Ascending aorta (tissue), 2 donors: ENCODE measurements at places on chromosomes 7 and 10.

DNA sequence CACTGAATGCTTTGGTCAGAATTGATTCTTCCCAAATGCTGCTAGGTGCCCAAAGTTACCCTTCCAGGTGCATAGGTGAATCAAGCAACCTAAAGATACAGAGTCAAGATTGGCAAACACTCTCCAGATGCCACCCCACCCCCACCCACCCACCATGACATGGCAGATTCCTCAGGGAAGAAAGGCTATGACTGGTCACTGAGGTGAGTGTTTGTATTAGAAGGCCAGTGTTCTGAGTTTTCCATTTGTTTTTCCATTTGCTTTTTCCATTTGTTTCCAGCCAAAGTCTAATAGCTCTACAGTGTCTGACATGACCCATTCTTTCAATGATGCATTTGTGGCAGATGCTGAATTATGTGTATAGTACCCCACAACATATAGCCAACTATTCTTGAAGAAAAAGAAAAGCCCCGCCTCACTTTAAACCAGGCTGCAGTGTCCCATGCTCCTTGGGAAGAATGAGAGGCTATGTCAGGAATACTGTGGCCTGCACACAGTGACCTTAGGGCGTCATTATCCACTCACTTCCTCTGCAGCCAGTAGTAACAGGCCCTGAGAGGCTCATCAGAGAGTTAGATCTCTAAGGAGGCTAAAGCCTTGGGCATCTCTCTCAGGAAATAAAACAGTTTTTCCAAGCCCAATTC, 16.1 kb upstream of the HIBADH start:
- H3K27ac ChIP-seq = peak overlapping the region; percentile 73
- H3K27me3 ChIP-seq = no peaks in the 10 kb centered on the region
- peaks cover 8% of the 10 kb centered on the region for H3K4me1 ChIP-seq
- no peak overlapping the region for H3K4me3 ChIP-seq
- no peak for DNase-seq

- no peaks in the 10 kb centered on the region for H3K27me3 ChIP-seq
- H3K27ac ChIP-seq = no peak overlapping the region
- no peaks in the 10 kb centered on the region for H3K4me1 ChIP-seq
- H3K4me3 ChIP-seq = no peak overlapping the region
Measured at GRCh38 chr10:113982769-113983168, 60.9 kb upstream of the ADRB1 start.

GRCh38 chr7:78264105-78264504, 465.5 kb downstream of the PHTF2 start:
- H3K36me3 ChIP-seq = no peaks in the 10 kb centered on the region
- no peak overlapping the region for H3K4me3 ChIP-seq

- no peak overlapping the region for H3K4me3 ChIP-seq
- H3K27me3 ChIP-seq = no peaks in the 10 kb centered on the region
- H3K27ac ChIP-seq = peak overlapping the region; percentile 66
- H3K36me3 ChIP-seq = no peaks in the 10 kb centered on the region
- peaks cover 39% of the 10 kb centered on the region for H3K4me1 ChIP-seq
Measured at GRCh38 chr10:103127241-103127640, 65.8 kb downstream of the NT5C2 start.

DNA sequence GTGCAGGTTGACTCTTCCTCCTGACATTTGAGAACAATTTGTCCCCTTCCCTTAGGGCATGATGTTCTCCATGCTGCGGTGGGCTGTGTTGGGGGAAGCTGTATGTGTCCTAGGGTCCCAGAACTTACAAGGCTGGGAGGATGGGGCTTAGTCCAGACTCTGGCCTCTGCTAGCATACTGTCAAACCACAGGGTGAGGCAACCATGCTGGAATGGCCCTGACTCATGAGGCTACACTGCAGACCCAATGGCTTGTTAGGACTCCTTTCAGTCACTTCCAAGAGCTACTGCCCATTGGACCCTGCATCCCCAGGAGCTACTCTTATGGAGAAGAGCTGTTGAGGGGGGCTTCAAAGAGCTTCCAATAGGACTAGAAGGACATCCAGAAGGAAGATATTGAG, 20.1 kb upstream of the FAM170B start:
- H3K4me1 ChIP-seq = no peaks in the 10 kb centered on the region
- H3K4me3 ChIP-seq = no peak overlapping the region
- no peaks in the 10 kb centered on the region for H3K36me3 ChIP-seq

GRCh38 chr10:9215121-9215520, 1160.6 kb downstream of the GATA3 start:
- no peak for DNase-seq
- H3K4me1 ChIP-seq = no peaks in the 10 kb centered on the region
- H3K27ac ChIP-seq = no peak overlapping the region

DNA sequence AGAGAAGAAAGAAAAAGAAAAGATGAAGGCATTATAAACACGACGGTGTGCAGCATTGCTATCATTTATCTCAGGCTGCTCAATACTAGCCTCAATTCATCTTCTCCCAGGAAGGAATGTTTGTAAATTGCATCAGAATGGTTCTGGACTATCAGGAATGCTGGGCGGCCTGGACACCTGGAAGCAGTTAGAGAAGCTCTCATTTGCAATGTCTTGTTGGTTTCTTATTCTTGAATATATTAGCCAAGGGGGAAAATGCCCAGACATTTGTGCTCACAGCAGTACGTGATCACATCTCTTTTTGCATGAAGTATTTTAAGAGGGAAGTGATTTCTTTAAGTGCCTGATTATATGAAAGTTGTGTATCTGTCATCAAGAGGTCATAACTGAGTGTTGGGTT, 85.6 kb upstream of the IMMP2L start:
- no peak overlapping the region for H3K4me3 ChIP-seq
- no peak overlapping the region for H3K27ac ChIP-seq
- H3K4me1 ChIP-seq = no peaks in the 10 kb centered on the region

DNA sequence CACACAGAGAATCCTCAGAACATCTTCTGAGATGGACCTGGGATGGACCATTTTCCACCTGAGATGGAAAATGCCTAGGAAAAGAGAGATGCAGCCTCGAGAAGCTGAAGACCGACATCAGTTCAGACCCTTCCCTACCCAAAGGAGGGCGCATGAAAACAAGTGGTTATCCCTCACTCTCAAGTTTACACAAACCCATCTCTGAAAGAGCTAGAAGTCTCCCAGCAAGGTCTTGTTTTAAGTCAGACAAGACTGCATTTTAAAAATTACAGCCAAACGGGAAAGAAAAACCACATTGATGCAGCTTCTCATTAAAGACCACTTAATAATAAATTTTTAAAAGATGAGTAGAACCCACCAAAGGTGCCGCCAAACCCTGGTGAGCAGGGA, 1.3 kb downstream of the RAPGEF5 start:
- H3K36me3 ChIP-seq = no peaks in the 10 kb centered on the region
- no peaks in the 10 kb centered on the region for H3K27me3 ChIP-seq
- no peak overlapping the region for H3K27ac ChIP-seq
- no peak for DNase-seq
- no peak overlapping the region for H3K4me3 ChIP-seq
- peaks cover 3% of the 10 kb centered on the region for H3K4me1 ChIP-seq

GRCh38 chr7:69708857-69709256, 110.6 kb downstream of the AUTS2 start:
- H3K4me1 ChIP-seq = no peaks in the 10 kb centered on the region
- no peak overlapping the region for H3K4me3 ChIP-seq
- no peak overlapping the region for H3K27ac ChIP-seq
- DNase-seq = no peak
- H3K27me3 ChIP-seq = no peaks in the 10 kb centered on the region

GRCh38 chr7:69823151-69823744, 225.0 kb downstream of the AUTS2 start:
- H3K36me3 ChIP-seq = no peaks in the 10 kb centered on the region
- DNase-seq = no peak
- no peak overlapping the region for H3K27ac ChIP-seq
- H3K4me3 ChIP-seq = no peak overlapping the region

- H3K4me3 ChIP-seq = no peak overlapping the region
- H3K4me1 ChIP-seq = peaks cover 7% of the 10 kb centered on the region
- peaks cover 18% of the 10 kb centered on the region for H3K36me3 ChIP-seq
- no peaks in the 10 kb centered on the region for H3K27me3 ChIP-seq
- no peak for DNase-seq
- no peak overlapping the region for H3K27ac ChIP-seq
Measured at GRCh38 chr10:80173466-80173865, 31.9 kb downstream of the ANXA11 start.

GRCh38 chr10:108095932-108096925, 931.7 kb upstream of the SORCS1 start:
- H3K4me3 ChIP-seq = no peak overlapping the region
- DNase-seq = no peak
- no peak overlapping the region for H3K27ac ChIP-seq
- no peaks in the 10 kb centered on the region for H3K36me3 ChIP-seq

GRCh38 chr10:1347962-1348772, 292.0 kb downstream of the WDR37 start:
- no peaks in the 10 kb centered on the region for H3K27me3 ChIP-seq
- H3K36me3 ChIP-seq = no peaks in the 10 kb centered on the region
- no peaks in the 10 kb centered on the region for H3K4me1 ChIP-seq
- H3K4me3 ChIP-seq = no peak overlapping the region

DNA sequence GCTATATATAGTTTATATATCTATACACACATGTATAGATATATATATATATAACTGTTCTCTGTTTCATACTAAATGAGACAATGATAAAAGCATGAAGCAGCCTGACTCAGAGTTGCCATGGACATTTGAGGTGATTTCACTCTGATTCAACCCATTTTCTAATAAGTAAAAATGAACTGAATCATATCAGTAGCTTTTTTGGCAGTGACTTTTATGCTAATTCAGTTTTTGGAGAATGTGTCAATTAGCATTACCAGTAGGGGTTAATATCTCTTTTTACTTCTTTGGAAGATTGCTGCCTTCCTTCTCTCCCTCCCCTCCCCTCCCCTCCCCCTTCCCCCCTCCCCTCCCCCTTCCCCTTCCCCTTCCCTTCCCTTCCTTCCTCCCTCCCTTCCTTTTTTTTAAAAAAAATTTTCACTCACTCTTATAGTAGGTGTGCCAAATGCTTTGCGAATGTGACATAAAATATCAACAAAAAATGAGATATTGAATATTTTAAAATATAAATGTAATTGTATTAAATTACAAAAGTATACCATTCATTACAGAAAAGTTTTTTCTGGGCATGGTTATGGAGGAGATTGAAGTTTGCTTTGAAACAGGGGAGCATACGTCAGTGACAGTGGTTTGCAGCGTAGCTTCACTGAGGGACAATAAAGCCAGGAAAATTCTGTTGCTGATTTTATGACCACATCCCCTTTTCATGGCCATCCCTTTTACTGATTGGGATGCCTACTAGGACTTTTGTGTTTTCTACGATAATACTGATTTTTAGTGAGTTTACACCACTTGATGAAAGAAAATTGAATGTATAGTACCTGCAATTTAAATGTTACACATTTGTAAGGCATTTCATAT, 64.0 kb upstream of the KLF6 start:
- no peak overlapping the region for H3K27ac ChIP-seq
- H3K36me3 ChIP-seq = no peaks in the 10 kb centered on the region
- no peak overlapping the region for H3K4me3 ChIP-seq
- peaks cover 4% of the 10 kb centered on the region for H3K4me1 ChIP-seq
- no peak for DNase-seq

GRCh38 chr7:87219545-87220025, at the start of gene TMEM243:
TMEM243 (minus strand) TSS chr7:87219732; CDS start chr7:87219503, 229 bp downstream.
- H3K27ac ChIP-seq = peak within 1 kb of the TSS; percentile 90
- H3K4me3 ChIP-seq = peak within 1 kb of the TSS; percentile 95
- peak; percentile 90 for DNase-seq
- H3K4me1 ChIP-seq = peaks cover 2% of the 10 kb centered on the region
- no peaks in the 10 kb centered on the region for H3K36me3 ChIP-seq

DNA sequence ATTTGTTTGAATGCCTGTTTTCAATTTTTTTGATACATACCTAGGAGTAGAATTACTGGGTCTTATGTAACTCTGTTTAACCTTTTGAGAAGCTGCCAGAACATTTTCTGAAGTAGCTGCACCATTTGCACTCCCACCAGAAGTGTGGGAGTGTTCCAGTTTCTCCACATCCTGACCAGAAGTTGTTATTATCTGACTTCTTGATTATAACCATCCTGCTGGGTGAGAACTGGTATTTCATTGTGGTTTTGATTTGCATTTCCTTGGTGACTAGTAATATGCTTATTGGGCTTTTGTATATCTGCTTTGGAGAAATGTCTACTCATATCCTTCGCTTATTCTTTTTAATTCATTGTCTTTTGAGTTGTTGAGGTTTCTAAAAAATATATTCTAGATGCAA, 117.2 kb upstream of the GLCCI1 start:
- no peaks in the 10 kb centered on the region for H3K36me3 ChIP-seq
- H3K27ac ChIP-seq = no peak overlapping the region
- no peaks in the 10 kb centered on the region for H3K4me1 ChIP-seq
- H3K27me3 ChIP-seq = no peaks in the 10 kb centered on the region
- no peak for DNase-seq

DNA sequence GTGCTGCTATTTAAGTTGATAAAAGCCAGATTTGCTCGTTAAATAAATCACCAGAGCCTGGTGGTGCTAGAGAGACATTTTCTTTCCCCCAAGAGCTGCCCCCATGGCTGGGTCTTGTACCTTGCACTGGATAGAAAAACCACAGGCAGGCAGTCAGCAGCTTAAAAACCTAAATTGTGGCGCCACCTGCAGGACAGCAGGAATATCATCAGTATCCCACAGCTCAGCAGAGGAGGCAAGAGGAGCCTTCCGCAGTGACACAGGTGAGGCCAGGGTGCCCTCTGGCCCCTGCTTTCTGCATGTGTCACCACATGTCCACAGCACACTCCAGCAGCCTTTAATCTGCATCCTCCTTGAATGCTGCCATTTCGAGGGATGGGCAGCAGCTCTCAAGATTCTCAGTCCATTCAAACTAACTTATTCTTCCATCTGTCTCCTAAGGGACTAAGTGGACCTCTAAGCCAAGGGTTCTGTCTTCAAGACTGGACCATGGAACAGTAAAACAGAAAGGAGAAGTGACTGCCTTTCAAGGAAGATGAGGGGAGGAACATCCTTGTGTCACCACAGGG, 4.5 kb upstream of the PLXNA4 start:
- DNase-seq = peak; percentile 82
- no peak overlapping the region for H3K27ac ChIP-seq
- no peaks in the 10 kb centered on the region for H3K4me1 ChIP-seq
- H3K4me3 ChIP-seq = no peak overlapping the region
- H3K27me3 ChIP-seq = no peaks in the 10 kb centered on the region

DNA sequence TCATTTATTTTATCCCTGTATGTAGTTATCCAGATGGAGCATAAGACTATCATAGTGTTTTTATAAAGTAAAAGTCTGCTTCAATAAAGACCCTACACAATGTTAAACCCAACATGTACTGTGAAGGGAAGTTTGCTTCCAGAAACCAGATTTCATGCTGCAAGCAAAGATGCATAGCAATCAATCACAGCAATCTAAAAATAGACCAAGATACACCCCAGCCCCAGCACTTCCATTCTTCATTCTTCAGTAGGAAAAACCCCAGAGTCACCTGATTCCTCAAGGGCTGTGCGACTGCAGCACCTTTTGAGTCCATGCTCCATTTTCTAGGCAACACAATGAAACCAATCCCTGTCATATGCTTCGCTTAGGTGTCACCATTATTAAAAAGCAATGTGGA, 66.9 kb upstream of the PDE1C start:
- no peak overlapping the region for H3K4me3 ChIP-seq
- H3K27me3 ChIP-seq = no peaks in the 10 kb centered on the region
- H3K36me3 ChIP-seq = no peaks in the 10 kb centered on the region
- no peaks in the 10 kb centered on the region for H3K4me1 ChIP-seq
